ENCODE measurements at places on chromosomes 6 and 20.

- DNase-seq, result peak; percentile 70
Observed at GRCh38 chr6:13711324-13711732, 307 bp downstream of the RANBP9 start.

GRCh38 chr6:132866762-132867449 is 52.5 kb downstream of the RPS12 start:
- DNase-seq, result no peak

DNA sequence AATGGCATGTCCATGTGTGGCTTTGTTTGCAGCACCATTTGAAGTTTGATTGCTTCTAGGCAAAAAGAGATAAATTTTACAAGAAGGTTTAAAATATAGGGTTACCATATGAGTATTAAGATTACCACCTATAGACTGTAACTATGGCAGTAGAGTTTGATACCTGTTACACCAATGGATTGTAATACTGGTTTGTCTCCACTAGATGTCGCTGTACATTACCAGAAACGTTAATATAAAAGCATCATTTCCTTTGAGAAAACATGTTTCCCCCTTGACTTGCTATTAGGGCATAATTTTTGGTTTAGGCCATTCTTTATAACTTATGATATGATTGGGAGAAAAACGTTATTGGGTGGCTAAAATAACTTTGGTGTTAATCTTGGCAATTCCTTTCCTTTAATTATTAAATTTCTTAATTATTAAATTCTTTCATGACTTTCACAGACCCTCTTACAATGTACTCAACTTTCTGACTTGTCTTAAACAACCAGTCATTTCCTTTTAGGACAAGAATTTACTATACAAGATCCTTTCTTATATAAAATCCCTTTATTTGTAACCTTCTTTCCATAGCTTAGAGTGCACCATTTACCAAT is 42.8 kb downstream of the HLA-DPB1 start:
- no peak for DNase-seq

DNA sequence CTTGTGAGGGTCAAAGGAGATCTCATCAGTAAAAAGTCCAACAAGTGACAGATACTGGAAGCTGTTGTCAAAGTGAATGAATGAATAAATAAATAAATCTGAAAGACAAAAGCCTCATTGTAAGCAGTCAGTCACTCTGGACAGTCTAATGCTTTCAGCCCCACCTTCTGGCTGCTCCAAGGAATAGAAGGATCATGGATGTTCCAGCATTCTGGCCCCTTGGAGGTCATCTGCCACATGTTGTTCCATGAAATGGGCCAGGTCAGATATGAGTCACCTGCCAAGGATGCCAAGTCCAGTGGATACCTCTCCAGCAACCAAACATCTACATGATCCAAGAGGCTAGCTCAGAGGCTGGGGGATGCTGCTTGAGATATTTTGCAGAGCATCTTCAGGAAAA is 185.6 kb downstream of the BMP7 start:
- no peak for DNase-seq

DNA sequence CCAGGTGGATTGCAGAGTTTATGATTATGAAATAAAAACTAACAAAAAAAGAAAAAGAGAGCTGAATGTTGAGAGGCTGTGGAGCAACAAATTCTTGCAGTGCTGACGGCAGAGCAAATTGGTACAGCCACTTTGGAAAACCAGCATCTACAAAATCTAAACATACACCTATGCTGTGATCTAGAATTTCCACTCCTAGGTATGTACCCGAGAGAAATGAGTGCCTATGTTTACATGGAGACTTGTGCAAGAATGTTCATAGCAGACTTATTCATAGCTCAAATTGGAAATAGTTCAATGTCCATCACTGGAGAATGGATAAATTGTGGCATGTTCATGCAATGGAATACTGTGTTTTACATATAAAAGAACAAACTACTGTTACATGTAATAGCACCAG is 3.0 kb upstream of the BLCAP start:
- no peak for DNase-seq

DNA sequence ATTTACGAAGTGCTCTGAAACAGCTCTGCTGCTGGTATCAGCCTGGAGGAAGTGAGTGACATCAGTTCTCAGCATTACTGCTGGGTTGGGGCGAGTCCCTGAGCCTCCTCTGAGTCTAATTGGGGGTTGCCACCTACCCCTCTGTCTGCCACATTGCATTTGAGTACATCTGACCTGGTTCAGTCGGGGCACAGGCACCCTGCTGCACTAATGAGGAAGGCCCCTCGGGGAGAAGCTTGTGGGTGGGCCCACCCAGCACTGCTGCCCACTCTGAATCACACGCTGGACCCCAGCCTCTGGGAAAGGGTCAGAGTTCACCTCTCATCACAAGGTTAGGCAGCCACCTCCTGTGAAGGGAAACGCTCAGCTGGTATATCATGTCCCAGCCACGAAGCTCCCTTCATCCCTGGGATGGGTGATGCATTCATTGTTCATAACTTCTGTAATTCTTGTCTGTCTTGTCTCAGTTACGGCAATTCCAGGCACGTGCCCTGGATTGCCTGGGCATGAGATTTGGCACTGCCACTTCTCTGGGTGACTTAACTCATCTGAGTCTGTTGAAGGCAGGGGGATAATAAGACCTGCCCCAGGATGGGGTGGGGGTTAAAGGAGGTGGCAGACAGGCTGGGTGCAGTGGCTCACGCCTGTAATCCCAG is 13.3 kb downstream of the DNMT3B start:
- DNase-seq, result no peak

DNA sequence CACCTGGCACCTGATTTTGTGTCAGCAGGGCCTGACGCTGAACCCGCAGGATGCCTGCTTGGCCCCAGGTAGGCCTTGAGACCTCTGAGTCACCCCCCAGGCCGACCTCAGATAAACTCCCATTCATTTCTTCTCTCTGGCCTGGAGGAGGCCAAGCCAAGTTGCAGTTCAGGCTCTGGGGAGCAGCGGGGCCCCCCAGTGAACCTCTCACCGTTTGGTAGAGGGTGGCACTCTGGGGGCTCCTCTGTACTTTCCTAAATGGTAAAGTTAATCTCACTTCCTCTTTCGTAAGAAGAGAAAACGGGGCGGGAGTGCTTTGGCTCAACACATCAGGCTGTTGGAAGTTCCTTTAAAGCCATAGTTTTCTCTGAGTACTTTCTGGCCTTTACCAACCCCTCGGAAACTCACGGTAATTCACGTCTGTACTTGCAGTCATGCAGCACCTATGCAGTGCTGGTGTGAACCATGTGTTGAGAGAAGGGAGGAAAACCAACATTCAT is 2.8 kb downstream of the SIRPA start:
- no peak for DNase-seq

DNA sequence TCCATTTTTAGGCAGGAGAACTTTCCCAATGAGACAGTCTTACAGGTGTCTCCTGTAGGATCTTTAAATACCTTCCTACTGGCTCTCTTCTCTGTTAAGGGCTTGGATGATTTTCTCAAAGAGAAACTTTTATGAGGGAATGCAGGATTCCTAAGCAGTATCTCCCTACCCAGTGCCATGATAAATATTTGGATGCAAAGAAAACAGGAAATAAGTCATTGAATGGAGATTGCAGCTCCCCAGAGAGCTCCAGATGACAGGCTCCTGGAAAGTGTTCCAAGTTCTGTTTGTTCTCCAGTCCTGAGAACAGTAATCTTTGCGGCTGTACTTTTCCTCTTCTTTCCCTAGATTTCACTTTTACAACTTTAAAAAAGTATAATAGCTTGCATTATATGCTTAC is 2.4 kb upstream of the SCGN start:
- no peak for DNase-seq
